ENCODE measurements at places on chromosomes 13 and 19.

GRCh38 chr13:58804832-58805231 lies 1173.3 kb downstream of the PCDH17 start:
- DNase-seq: no peak

DNA sequence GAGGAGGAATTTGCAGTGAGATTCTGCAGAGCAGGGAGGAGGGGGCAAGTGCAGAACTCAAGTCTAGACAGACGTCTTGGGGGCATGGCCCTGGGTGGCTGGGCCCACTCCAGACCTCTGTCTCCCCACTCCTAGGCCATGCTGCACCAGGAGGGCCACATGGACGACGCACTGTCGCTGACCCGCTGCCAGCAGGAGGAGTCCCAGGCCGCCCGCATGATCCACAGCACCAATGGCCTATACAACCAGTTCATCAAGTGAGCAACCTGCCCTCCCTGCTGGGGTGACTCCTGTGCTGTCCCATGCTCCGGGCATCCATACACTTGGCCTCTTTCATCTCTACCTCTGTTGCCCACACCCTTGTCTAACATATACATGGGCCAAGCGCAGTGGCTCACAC lies 18.1 kb downstream of the RYR1 start:
- DNase-seq: no peak

DNA sequence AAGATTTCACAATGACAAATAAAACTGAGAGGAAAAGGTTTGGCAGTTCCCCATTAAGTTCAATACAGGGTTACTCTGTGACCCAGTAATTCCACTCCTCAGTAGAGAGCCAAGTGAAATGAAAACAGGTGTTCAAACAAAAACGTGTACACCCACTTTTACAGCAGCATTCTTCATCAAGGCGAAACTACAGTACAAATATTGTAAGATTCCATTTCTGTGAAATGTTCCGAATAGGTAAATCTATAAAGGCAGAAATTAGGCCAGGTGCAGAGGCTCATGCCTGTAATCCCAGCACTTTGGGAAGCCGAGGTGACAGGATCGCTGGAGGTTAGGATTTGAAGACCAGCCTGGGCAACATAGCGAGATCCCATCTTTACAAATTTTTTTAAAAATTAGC lies 8.9 kb upstream of the GDF15 start:
- DNase-seq: no peak

DNA sequence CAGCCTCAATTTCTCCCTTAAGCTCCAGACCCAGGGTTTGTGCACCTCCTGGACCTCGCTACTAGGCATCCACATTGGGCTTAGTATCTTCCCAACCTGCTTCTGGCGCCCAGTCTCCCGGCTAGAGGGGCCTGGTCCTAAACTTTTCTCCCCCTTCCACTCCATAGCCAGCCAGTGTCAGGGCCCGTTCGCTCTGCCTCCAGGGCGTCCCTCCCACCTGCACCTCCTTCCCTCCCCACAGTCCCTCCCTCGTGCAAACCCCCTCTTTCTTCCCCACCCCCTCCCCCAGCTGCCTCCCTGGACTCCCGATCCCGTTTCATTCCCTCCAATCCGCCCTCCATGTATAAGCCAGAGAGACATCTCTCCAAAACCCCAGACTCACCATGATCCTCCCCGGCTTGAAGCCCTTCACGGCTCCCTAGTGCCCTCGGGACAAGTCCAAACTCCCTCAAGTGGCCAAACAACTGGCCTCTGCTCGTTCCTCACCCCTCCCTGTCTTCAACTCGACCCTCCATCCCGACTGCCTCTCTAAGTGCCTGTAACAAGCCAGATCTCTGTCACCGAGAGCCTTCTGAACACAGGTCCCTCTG lies 997 bp upstream of the SAMD4B start:
- no peak for DNase-seq

GRCh38 chr19:37078717-37079032 lies 442 bp downstream of the ZNF420 start:
- no peak for DNase-seq

DNA sequence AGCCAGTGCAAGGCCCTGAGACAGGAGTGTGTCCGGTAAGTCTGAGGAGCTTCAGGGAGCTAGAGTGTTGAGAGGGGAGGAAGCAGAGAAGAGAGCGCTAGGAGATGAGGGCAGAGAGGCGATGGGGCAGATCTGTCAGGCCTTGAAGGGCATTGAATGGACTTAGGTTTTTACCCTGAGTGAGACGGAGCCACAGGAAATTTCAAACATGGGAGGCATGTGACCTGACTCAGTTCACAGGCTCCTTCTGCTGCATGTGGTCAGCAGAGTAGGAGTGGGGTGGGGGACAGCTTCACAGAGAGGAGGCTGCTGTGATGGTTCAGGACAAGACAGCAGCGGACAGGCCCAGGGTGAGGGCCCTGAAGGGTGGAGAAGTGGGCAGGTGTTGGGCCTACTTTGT lies 2.5 kb upstream of the FAM98C start:
- DNase-seq: no peak

DNA sequence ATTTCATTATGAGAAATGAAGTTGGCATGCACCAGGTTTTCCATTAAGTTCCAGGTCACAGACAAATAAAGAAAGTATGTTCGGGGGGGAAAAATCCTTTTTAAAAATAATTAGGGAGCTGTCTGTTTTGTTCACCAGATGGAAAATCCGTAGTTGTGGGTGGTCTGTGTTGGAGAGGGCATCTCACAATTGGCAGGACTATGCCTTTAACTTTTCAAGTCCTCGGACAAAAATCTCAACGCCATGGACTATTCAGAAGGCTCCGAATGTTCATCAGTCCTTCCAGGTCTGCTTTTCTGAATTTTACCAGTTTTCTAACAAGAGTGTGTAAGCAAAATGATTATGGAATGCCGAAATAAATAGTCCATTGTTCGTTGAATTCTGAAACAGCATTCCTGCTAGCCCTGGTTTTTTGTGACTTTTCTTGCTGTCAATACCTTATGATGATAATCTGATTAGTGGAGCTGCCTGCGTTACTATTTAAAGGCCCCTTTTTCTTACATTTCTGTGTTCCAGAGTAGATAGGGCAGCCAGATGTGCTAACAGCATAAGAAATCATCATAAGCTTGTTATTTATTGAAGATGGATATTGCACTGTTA lies 146.9 kb downstream of the TM9SF2 start:
- no peak for DNase-seq

DNA sequence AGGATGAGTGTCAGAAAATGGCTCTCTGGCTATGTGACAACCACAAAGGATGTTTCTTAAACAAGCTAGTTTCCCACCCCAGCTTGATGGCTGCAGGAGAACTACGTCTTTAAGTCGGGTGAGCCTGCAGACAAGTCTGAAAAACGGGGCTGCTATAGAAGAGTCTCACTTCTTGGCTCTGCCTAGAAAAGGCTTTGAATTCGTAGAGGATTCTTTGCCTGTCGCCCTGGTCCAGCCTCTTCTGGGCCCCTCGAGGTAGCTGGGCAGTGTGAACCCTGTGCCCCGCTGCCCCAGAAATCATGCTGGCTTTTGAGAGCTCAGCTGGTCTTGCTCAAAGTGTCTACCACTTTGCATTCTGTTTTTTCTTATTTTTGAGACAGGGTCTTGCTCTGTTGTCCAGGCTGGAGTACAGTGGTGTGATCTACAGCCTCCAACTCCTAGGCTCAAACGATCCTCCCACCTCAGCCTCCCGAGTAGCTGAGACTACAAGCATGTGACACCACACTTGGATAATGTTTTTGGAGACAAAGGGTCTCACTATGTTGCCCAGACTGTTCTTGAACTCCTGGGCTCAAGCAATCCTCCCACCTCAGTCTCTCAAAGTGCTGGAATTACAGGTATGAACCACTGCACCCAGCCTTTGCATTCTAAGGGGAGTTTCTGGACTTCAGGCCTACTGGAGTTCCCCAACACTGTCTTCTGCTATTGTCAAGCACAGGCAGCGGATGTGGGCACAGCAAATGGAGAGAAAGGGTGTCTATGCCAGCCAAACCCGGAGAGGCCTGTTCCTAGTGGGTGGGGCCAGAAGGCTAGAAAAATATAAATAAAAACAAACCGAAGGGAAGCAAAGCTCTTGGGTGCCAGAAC lies 6.5 kb downstream of the CEBPA start:
- DNase-seq: no peak

- DNase-seq: no peak
Observed at GRCh38 chr13:42532561-42533335, 41.2 kb upstream of the TNFSF11 start.

- DNase-seq: no peak
Observed at GRCh38 chr13:22599156-22599555, 581.6 kb upstream of the SGCG start.

DNA sequence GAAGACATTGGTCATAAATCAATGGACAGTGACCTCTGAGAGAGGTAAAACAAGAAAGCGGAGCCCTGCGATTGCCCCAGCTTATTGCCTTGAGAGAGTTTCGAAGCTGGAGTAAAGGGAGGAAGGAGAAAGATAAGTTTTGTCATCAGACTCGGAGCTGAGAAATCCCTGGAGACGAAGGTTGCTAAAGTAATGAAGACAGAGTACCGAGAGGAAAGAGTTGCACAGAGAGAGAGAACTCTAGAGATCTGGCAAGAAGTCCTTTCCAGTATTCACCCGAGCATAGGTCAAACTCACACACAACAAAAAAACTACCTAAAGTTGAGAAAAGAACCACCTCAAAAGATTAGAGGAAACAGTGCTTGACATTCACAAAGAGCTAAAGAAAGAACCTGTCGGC lies 472.0 kb downstream of the DACH1 start:
- no peak for DNase-seq

- DNase-seq: no peak
Observed at GRCh38 chr19:30579419-30579818, 207.2 kb downstream of the ZNF536 start.

GRCh38 chr13:52701728-52702465 lies 37.7 kb downstream of the CNMD start:
- no peak for DNase-seq

DNA sequence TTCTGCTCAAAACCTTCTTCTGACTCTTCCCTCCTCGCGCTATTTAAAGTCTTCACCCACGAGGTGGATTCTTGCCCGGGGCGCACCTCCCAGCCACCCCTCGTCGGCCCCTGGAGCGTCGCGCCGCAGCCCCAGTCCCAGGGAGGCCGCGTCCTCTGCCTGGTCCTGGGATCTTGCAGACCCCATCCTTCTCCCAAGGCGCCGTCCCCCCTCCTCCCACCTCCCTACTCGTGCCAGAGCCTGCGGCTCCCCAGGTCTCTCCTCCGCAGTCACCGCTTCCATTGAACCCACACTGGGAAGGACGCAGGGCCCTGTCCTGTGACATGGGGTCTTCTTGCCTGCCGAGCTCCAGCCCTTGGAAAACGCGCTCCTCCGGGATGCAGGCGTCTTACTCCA lies 486 bp downstream of the ZNF808 start:
- no peak for DNase-seq

GRCh38 chr19:14248578-14249011 lies 42.6 kb upstream of the ADGRL1 start:
- DNase-seq: no peak

DNA sequence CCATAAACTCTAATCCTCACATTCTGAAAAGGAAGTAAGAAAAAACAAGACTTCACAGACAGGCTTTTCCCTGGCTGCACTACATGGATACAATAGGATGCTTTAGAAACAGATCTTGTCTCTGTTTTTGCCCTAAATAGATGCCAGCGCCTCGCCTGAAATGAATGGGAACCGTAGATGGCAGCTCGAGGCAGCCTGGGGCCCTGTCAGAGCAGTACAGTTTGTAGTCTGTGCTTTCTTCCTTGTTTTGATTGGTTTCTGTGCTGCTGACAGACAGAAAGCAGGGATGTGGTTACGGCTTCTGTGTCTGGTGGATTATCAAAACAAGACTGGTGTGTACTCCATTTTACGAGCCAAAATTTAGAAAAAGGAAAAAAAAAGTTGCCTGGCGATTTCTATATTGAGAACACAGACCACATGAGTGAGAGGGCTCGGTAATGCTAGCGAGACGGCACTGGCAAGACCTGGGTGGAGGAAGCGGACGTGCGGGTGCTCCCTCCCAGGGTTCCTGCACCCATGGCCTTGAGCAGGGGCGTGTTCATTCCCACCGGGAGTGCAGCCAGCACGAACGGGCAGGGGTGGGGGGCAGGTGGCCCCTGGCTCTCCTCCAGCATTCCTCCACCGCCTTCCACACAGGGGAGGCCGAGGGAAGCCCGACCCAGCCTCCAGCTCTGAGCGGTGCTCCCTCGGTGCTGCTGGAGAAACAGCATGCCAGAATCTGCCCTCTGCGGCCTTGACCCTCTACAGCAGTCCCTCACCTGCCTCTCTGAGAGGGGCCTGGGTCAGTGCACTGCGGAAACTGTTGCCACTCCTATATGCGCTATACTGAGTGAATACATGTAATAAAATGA lies 37.6 kb upstream of the C1QTNF9 start:
- peak; percentile 35 for DNase-seq

- no peak for DNase-seq
Observed at GRCh38 chr13:29948244-29948643, 97.8 kb upstream of the UBL3 start.

DNA sequence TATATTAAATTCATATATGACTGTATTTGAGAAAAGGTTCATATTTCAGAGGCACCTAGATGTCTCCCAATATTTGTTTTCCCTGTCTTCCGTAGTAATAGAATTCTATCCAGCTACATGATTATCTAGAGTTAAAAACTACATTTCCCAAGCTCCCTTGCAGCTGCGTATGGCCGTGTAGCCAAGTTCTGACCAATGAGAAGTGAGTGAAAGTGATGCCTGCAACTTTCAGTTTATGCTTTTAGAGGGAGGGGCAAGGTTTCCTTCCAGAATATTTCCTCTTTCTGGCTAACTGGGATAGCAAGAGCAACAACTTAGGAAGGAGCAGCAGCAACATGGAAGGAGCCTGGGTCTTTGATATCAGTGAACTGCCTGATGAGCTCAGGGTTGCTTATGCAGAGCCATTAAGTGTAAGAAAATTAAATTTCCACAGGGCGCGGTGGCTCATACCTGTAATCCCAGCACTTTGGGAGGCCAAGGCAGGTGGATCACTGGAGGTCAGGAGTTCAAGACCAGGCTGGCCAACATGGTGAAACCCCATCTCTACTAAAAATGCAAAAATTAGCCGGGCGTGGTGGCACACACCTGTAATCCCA lies 23.2 kb upstream of the CYP2A13 start:
- DNase-seq: no peak

DNA sequence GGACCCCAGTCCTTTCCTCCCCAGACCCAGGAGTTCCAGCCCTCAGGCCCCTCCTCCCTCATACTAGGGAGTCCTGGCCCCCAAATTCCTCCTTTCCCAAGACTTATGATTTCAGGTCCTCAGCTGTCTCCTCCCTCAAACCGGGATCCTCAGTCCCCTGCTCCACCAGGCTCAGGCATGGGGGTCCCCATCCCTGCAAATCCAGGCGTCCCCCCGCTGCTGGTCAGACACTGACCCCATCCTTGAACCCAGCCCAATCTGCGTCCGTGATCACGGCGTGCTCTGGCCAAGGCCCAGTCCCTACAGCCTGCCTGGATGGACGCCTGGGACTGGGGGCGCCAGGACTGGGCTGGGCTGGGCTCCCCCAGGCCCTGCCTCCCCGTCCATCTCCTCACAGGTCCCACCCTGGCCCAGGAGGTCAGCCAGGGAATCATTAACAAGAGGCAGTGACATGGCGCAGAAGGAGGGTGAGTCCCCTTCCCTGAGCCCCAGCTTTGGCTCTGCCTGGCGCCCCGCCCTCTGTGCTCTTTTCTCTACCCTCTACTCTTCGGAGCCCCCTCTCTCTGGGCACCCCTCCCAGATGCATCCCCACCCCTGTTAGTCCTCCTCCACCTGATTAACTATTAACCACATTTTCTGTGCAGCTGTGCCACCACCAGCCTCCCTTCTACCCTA lies 672 bp downstream of the HPN start:
- no peak for DNase-seq

- DNase-seq: no peak
Observed at GRCh38 chr19:19486343-19487076, 28.8 kb downstream of the TSSK6 start.

GRCh38 chr19:2096034-2096479 lies at the start of gene MOB3A:
Gene MOB3A, minus strand, starts transcription at chr19:2096326. Its CDS starts 17,766 bp downstream, at chr19:2078560.
- no peak for DNase-seq
